ENCODE measurements at places on chromosomes 4 and X.

DNA sequence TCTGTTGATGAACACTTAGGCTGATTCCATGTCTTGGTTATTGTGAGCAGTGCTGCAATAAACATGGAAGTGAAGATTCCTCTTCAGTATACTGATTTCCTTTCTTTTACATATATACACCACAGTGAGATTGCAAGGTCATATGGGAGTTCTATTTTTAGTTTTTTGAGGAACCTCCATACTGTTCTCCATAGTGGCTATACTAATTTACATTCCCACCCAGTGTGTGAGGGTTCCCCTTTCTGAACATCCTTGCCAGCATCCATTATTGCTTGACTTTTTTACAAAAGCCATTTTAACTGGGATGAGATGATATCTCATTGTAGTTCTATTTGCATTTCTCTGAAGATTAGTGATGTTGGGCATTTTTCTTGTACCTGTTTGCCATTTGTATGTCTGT lies 80.5 kb upstream of the GALNT7 start:
- DNase-seq, result no peak

GRCh38 chr4:52014903-52015302 lies 5.3 kb downstream of the LRRC66 start:
- DNase-seq, result no peak

DNA sequence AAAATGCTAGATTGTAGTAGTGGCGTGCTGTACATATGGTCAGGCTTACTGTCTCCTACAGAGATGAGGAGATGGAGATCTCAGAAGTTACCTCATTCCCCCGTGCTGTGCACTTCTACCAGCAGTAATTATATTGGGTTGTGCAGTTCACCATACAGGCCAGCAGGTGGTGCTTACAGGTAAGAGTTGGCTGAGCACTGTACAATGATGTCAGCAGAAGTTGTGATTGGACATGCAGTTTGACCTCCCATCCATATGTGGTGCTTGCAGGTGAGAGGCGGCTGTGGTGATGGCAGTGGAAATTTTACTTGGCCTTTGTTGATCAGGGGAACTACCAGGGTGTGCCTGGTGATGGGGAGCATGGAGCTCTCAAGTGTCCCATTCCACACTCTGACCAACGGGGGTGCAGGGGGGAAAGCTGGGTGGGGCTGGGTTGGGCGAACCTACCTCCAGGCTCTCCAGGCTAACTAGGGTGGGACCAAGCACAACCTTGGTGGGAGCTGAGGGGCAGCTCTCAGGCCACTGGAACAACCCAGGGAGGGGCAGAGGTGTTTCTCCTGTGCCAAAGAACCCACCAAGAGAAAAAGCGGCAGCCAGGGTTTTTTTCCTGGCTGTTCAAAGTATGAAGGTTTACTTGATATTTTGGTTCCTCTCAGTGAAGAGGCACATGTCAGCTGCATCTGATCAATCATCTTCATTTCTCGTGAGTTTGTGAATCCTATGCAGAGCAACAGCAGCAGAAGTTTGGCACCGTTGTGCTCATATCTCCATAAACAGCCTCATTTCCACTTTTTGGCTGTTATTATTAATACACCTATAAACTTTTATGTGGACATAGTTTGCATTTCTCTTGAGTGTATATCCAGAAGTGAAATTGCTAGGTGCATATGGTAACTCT lies 73.8 kb upstream of the FREM3 start:
- DNase-seq, result peak; percentile 12

- DNase-seq, result no peak
Measured at GRCh38 chr4:13103382-13104015, 380.6 kb downstream of the RAB28 start.

DNA sequence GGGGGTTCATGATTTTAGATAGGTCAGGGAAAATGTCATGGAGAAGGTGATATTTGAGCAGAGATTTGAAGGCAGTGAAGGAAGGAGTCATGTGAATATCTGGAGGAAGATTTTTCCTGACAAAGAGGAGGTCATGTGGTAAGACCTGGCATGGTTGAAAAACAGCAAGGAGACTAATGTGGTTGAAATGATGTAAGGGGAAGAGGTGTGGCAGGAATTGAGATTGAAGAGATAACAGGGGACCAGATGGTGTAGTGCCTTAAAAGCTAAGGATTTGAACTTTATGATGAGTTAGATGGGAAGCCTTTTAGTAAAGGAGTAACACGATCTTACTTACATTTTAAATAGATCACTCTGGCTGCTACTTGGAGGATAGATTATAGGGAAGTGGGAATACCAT lies 210.9 kb downstream of the RTL9 start:
- DNase-seq, result no peak

DNA sequence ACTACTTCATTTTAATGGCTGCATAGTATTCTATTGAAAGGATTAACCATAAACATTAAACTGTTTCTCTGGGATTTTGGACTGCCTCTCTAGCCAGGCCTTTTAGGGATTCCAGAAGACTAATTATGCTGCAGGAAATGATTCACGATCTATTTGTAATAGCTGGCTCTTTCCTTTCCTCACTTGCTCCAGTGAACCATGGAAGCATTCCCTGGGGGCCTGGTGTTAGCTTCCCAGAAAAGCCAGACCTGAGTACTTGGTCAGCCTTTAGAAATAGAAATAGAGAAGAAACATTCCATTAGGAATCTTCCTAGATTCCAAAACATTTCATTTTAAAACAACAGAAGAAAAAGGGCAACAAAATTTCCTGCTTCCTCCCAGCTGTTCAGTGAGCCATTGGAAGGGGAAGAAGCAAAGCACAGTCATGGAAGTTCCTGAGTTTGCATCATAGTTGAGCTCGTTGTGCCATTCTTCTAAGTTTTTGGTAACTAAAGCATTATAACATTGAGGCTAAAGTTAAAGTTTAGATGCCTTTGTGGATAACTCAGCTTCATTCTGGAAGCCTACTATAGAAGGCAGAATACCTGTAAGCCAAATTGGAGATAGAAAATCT lies 83.5 kb downstream of the NPNT start:
- DNase-seq, result no peak

- no peak for DNase-seq
Measured at GRCh38 chrX:44971674-44972073, 98.7 kb downstream of the KDM6A start.

GRCh38 chrX:47605024-47605423 lies 14.6 kb downstream of the SYN1 start:
- no peak for DNase-seq

DNA sequence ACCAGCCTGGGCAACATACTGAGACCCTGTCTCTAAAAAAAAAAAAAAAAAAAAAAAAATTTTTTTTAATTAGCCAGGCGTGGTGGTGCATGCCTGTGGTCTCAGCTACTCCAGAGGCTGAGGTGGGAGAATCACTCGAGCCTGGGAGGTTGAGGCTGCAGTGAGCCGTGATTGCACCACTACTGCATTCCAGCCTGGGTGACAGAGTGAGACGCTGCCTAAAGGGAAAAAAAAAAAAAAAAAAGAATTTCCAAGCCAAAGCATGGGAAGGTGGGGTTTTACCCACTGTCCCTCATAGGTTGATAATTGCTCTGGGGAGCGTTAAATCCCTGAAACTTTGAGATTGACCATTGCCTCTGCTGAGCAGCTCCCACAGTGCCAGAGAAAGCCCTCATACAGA lies 427.5 kb downstream of the BCOR start:
- DNase-seq, result no peak

DNA sequence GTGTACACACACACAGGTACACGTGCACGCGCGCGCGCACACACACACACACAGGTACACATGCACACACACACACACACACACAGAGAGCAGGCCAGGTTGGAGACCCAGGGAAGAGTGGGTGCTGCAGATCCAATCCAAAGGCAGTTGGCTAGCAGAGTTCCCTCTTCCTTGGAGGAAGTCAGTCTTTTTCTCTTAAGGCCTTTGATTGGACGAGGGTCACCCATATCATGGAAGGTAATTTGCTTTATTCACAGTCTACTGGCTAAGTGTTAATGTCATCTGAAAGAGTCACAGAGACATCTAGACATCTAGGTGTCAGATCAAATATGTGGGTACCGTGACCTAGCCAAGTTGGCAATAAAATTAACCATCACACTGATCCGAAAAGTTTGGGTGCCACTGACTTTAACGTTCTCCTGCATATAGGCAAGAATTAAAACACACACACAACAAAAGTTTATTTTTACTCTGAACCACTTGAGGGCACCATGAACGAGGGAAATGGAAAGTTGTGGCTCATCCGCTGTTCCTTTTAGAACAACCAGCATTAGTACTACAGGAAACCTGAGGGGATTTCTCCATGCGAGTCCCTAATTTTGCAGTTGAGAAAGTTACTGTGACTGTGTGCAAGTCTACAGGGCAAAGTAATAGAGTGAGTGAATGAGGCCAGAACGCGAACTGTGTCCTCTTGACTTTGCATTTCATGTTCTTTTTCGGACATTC lies 66.0 kb upstream of the STOX2 start:
- DNase-seq, result no peak

- no peak for DNase-seq
Measured at GRCh38 chr4:16729336-16729735, 169.1 kb downstream of the LDB2 start.

- DNase-seq, result no peak
Measured at GRCh38 chr4:168265327-168265726, 53.2 kb downstream of the DDX60 start.

GRCh38 chr4:57095245-57095644 lies 14.9 kb downstream of the IGFBP7 start:
- no peak for DNase-seq

GRCh38 chrX:48590203-48591103 lies 6.8 kb upstream of the WDR13 start:
- DNase-seq, result no peak

GRCh38 chr4:137559801-137560200 lies 27.5 kb upstream of the PCDH18 start:
- DNase-seq, result no peak

DNA sequence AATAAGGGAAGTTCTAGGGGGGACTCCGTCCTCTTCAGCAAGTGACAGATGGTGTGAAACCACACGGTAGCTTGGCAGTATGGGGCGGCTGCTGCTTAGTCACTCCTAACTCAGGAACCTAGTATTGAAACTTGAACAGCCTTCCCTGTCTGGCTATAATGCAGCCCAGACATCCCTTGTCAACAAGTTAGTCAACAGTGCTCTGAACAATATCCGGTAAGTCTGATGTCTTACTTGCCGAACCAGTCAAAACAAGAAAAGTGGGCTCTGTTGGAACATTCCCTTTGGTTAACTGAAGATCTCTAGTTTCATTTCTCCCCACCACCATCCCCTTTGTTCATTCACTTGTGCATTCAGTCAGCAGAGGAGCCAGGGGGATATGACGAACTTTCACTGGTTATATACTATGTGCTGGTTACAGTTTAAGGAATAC lies 18.7 kb upstream of the CXCL13 start:
- no peak for DNase-seq

DNA sequence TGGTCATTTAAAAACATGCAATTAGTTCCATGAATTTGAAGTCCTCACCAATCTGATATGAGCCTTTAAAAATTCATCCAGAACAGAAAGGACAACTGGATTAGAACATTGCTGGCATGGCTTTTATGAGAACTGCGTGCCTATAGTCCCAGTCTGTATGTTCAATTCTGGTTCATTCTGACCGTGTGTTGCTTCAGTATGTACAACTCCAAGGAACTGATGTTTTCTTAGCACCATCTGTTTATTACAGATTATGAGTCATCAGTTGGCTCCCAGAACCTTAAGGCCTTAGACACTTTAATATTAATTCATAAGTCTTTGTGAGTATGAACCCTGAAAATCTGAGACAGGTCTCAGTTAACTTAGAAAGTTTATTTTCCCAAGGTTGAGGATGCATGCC lies 115.0 kb downstream of the CEP44 start:
- no peak for DNase-seq

GRCh38 chr4:19266566-19266965 lies 985.1 kb upstream of the SLIT2 start:
- no peak for DNase-seq

GRCh38 chr4:167784826-167785225 lies 307.5 kb upstream of the ANXA10 start:
- no peak for DNase-seq

DNA sequence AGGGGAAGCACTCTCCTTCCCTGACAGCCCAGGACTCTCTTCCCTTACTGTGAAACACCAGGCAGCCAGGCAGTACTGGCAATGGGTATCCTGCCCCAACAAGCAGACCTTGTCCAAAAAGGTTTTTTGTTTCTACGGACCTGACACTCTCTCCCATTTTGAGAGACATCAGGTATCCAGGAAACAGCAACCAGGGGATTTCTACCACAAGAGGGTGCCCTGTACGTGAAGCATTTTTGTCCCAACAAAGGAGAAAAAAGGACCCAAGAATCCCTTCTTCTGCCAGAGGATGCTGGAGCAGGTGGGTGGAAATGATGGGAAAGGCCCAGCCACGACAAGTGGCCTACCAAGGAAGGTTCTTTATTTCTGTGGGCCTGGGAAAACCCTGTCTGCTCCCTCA lies 65.7 kb upstream of the FGF13 start:
- no peak for DNase-seq

- DNase-seq, result no peak
Measured at GRCh38 chrX:16162391-16162790, 4.9 kb upstream of the MAGEB17 start.

- no peak for DNase-seq
Measured at GRCh38 chrX:22357621-22358020, 84.9 kb downstream of the CBLL2 start.

Measured in stimulated activated CD8-positive, alpha-beta memory T cell treated with anti-CD3 and anti-CD28 coated beads, Interleukin-7, amount 100 ng/mL, for 1 hour (primary cell).